ENCODE measurements at places on chromosomes 5 and 9.
A peak's percentile ranks its signal among the peaks of the same experiment; 100 is the strongest.

- DNase-seq: no peak
Observed at GRCh38 chr9:79735023-79735779, 163.4 kb downstream of the TLE4 start.

DNA sequence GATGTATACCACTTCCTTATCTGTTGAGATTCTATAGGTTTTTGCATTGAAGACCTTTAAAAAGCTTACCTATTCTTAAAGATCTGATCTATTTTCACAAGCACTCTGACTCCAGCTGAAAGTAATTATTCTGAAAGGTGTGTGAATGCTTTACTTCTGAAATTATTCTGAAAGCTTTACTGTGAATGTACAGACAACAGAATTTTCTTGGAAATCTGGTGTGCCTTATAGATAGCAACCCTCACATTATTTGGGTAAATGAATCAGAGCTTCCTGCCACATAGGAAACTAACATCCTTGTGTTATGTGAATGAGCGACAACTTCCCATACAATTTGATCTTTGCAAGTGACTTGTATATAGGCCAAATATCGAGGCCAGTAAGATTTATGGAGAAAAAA lies 6.5 kb downstream of the CDO1 start:
- DNase-seq: no peak

DNA sequence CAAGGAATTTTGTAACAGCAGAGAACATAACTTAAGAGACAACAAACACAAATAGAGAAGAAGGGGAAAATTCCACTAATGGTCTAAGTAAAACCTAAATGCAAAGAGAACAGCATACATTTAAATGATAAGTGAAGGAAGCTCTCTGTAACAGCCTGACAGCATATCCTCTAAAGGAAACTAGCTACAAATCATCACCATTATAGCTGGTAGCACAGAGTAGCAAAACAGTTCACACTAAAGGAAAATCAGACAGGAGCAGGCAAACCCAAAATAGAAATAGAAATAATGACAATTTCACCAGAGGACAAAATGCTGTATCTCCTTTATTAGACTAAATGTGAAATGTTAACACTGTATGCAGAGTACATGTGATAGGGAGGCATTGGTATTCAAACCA lies 532.8 kb downstream of the PTPRD start:
- no peak for DNase-seq

DNA sequence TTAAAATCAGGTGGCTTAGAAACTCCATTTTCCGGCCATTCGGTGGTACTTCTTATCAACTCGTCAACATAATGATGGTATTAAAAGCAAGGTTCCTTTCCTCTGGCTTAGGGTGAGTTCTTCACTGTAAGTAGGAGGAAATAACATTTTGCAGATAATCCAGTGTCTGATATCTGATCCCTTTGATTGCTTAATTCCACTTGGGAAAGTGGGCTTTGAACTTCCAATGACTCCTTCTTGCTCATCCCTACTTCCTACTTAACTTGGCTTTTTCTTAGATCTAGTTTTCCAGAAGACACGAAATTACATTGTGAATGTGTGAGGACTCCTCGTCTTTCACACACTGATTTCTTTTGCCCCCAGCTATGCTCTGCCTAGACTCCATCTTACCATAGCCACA lies 31.5 kb downstream of the DDX31 start:
- no peak for DNase-seq

DNA sequence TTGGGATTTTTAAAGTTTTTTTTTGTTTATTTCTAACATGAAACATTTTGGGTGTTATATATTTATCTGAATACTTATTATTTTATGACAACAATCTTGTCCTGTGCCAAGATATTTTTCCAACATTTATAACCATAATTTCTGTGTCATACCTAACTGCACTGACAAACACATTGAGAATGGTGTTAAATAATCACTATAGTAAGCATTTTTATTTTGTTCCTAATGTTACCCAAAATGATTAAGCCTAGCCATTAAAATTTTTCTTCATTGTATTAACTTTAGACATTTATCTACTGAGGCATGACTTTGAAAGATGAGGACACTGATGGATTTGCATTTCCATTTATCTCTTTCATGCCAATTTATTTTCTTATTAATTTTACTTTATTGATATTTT lies 91.6 kb upstream of the STK32A start:
- DNase-seq: no peak

DNA sequence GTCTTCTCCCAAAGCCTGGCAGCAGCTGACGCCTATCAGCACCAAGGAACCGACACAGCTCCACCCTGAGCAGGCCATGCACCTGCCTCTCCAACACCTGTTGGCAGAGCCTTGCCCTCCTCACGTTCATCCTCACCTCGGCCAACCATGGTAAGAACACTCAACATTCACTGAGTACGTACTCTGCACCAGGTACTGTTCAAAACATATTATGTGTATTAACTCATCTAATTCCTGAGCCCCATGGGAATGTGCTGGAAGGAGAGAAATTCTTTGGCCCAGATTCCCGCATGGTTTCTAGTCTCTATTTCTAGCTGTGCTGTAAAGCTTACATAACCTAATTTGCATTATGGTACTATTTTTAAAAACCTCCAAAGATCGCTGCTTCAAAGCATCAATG lies 86.1 kb downstream of the GPR21 start:
- DNase-seq: no peak

GRCh38 chr5:43315263-43315662 lies 2.1 kb upstream of the HMGCS1 start:
- DNase-seq: no peak

- DNase-seq: no peak
Observed at GRCh38 chr5:1671351-1671750, 128.3 kb downstream of the MRPL36 start.

GRCh38 chr9:70940605-70941004 lies 180.8 kb downstream of the TRPM3 start:
- DNase-seq: no peak

GRCh38 chr5:24391816-24392215 lies 253.0 kb downstream of the CDH10 start:
- DNase-seq: peak; percentile 88

DNA sequence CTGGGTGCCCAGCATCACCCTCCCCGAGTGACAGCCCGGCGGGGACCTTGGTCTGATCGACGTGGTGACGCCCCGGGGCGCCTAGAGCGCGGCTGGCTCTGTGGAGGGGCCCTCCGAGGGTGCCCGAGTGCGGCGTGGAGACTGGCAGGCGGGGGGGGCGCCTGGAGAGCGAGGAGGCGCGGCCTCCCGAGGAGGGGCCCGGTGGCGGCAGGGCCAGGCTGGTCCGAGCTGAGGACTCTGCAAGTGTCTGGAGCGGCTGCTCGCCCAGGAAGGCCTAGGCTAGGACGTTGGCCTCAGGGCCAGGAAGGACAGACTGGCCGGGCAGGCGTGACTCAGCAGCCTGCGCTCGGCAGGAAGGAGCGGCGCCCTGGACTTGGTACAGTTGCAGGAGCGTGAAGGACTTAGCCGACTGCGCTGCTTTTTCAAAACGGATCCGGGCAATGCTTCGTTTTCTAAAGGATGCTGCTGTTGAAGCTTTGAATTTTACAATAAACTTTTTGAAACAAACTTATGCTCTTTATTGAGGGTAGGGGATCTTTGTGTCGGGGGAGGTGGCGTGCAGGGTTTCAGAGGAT lies 1.3 kb downstream of the GADD45G start:
- DNase-seq: peak; percentile 38

GRCh38 chr5:106875591-106876297 lies 795.0 kb downstream of the EFNA5 start:
- DNase-seq: peak; percentile 73

DNA sequence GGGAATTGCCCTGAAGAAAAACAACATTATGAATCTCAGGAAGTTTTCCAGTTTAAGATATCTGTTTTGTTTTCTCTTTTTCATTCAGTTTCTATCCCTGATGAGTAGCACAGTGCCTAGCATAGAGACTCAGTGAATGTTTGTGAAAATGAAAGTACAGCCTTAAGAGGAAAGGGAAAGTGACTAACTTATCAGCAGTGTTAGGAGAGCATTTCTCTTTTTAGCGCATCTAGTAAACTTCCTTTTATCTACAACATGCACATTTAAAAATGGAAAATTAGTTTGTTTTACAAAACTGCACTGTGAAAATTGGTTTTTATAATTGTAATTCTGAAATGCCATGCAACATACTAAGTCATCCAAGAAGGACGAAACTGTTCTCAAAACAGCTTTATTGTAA lies 110.8 kb downstream of the SMARCA2 start:
- DNase-seq: no peak

- DNase-seq: no peak
Observed at GRCh38 chr5:40106847-40107246, 572.9 kb upstream of the PTGER4 start.

DNA sequence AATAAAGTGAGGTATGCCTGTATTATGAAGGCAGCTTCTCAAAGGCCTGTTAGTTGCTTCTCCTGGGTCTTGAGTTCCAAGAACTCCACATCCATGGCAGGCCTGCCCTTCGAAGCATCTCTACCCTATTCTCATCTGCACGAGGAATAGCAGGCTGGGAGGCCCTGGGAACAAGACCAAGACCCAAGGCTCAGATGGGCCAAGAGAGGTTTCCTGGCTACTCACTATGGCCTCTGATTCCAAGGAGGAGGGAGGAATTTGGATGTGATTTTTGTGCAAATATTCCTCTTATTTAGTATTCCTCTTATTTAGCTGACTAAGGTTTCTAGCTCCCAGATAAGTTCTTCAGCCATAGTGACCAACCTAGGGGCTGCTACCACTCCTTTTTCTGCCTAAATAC lies 151.3 kb downstream of the SAXO1 start:
- DNase-seq: no peak

DNA sequence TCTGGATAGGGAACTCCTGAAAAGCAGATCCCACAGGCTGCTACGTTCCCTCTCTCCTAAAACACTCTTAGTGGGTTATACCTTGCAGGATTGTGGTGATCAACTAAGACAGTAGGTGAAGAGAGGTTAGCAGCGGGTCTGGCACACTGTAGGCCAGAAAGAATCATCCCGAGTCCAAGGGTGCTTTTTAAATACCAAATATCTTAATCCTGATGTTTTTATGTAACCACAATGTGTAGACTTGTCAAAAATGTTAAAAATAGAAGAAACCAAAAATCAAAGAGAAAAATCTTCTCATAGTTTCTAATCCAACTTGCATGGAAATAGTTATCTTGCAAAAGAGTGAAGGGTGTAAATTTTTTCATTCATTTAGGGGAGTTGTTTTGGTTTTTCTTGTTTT lies 52.3 kb upstream of the IFNK start:
- no peak for DNase-seq

- no peak for DNase-seq
Observed at GRCh38 chr9:136044971-136045594, 50.0 kb downstream of the NACC2 start.

DNA sequence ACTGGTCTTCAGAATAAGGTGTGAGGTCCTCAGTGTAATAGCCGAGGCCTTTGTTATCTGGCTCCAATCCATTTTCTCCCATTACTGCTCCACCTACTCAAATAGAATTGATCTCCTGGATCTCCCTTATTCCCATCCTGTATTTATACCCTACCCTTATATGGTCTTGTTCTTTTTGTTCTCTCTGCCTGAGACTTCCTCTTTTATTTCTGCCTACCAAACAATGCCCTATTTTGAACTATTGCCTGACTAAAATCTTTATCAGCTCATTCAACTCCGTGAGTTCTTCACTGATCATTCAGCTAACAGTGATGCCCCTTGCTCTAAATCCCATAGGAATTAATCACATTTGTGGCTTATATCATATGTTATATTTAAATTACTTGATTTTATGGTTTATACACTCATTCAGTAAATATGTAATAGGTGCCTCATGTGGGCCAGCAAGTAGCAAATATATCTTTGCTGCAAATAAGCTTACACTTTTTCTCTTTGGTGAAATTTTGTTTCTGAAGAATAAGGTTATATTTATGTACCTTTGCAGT lies 417.5 kb upstream of the MEF2C start:
- peak; percentile 43 for DNase-seq

DNA sequence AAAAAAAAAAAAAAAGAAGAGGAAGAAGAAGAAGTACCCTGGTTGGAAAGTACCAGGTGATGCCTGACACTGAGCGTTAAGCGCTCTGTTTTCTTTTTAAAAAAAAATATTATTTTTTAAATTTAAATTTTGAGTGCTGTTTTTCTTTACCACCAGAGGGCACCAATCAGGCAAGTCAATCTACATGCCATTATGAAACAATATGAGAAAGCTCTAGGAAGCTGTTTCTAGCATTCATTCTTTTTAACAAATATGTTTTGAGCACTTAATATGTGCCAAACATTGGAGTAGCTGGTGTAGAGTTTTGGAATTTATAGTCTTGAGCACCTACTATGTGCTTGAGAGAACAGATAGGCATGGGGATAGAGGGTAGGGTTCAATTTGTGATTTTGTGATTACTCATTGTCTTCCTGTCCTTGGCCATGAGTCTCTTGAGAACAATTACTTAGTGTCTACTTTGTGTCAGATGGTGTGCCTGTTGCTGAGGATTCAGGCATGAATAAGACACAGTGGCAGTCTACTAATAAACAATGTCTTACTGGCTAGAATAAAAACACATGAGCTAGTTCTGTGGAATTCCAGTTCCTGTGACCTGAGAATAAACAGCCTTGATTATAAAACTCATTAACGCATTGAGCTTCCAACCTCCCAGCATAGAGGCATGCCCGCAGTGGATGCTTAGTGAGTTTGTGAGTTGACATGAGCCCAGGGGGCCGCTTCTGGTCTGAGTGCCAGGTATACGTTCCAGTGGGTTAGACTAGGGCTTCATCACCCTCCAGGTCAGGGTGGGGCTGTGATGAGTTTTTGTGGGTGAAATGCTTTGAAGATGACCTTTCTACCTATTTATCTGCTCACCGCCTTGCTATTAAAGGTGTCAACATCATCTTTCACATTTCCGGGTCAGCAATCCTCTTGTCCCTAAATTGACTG lies 3.0 kb upstream of the UBE2R2 start:
- DNase-seq: peak; percentile 72

- DNase-seq: no peak
Observed at GRCh38 chr5:5078009-5078897, 61.9 kb upstream of the ADAMTS16 start.

DNA sequence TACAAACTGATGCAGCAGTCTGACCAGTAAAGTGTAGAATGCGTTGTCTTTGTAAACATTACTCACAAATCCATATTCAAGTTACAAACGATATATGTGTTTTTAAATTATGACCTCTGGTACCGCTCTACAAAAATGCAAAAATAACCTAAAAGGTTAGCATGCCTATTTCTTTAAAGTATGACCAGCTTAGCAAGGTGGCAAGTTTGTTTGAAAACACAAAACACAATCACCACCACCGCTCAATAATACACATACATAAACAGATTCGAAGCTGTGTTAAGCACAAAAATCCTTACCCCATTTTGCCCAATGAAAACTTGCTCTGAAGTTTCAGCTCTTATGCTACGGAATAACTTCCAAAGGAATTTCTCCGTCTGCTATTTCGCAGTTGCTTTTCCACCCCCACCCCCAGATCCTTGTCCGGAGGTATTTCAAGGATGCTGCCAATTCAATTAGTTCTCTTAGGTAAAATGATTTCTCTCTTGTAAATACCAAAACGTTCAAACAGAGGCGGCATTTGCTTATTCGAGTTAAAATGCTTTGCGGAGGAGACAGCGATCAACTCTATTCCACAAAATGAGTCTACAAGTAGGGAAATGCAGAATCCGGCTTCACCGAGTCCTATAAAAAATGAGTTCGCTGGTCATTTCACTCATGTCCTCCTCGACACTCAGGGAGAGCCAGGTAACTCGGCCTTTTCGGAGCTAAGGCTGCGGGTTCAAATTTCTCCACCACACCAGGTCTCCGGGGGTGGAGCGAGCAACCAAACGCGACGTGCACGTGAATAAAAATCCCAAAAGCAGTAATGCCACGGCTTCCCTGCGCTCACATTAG lies 1.2 kb downstream of the HOMER1 start:
- DNase-seq: peak; percentile 48
